ENCODE measurements at places on chromosomes 7 and 10. TPM values are rescaled to one million over a fixed set of nuclear protein-coding genes. Genes with fewer than 3 reads are reported as not detected.

The ARHGAP19 gene
- 45.4 TPM for total RNA-seq

The CADPS2 gene
- total RNA-seq = not detected

The ATOH7 gene
- total RNA-seq = not detected

The CPA4 gene
- total RNA-seq = not detected

The ELFN1 gene
- 0.07 TPM for total RNA-seq

The OR13A1 gene
- total RNA-seq = not detected

The SPOCK2 gene
- total RNA-seq = 209 TPM

The ZCWPW1 gene
- total RNA-seq = 3.4 TPM

The GPNMB gene
- total RNA-seq = 1.8 TPM

The PLXNA4 gene
- 0.41 TPM for total RNA-seq

The CCDC3 gene
- 0.19 TPM for total RNA-seq

The FAM24B gene
- total RNA-seq = 12.0 TPM

The CUBN gene
- 0.32 TPM for total RNA-seq

The AP1S1 gene
- total RNA-seq = 26.3 TPM

The IL6 gene
- total RNA-seq = not detected

The WEE2 gene
- not detected for total RNA-seq

The MYOZ1 gene
- total RNA-seq = not detected

The SGPL1 gene
- total RNA-seq = 21.8 TPM

The C10orf88 gene
- 8.8 TPM for total RNA-seq

The PRLHR gene
- not detected for total RNA-seq

The OR2A1 gene
- total RNA-seq = not detected

The CTAGE8 gene
- total RNA-seq = 1.4 TPM

The CD36 gene
- not detected for total RNA-seq

The TLX1 gene
- not detected for total RNA-seq

The OR2A42 gene
- not detected for total RNA-seq

The TWIST1 gene
- not detected for total RNA-seq

The RBM48 gene
- 22.3 TPM for total RNA-seq

The GSAP gene
- total RNA-seq = 1.2 TPM

The PPP1R3C gene
- 0.82 TPM for total RNA-seq

The CCZ1B gene
- 90.1 TPM for total RNA-seq

The STEAP1 gene
- 2.6 TPM for total RNA-seq

The PDZD7 gene
- 0.80 TPM for total RNA-seq

The PPP1R9A gene
- not detected for total RNA-seq

The ITIH5 gene
- not detected for total RNA-seq

The SEMA3A gene
- total RNA-seq = 2.3 TPM

The TRPV5 gene
- not detected for total RNA-seq

The CDK14 gene
- total RNA-seq = 0.05 TPM

The CDNF gene
- 3.8 TPM for total RNA-seq

The CNPY4 gene
- total RNA-seq = 20.9 TPM

The OPN1SW gene
- total RNA-seq = not detected

The GSTO2 gene
- 1.6 TPM for total RNA-seq

The DMBT1 gene
- total RNA-seq = not detected

The SRGN gene
- 490 TPM for total RNA-seq

The CPN1 gene
- not detected for total RNA-seq

The CCDC146 gene
- total RNA-seq = 2.6 TPM

The MYL7 gene
- total RNA-seq = not detected

The UBTD1 gene
- 3.5 TPM for total RNA-seq
